ENCODE measurements at places on chromosomes 1 and 21. TPM values are rescaled to one million over a fixed set of nuclear protein-coding genes. Genes with fewer than 3 reads are reported as not detected.

Gene DPT
- 0.93 TPM for total RNA-seq

Gene CAMSAP2
- 24.7 TPM for total RNA-seq

Gene SCYL3
- total RNA-seq: 8.9 TPM

Gene CACHD1
- total RNA-seq: 3.7 TPM

Gene RNU1-2
- 1,390 TPM for total RNA-seq

Gene PPFIA4
- total RNA-seq: 0.50 TPM

Gene LCE1A
- not detected for total RNA-seq

Gene SAMD13
- total RNA-seq: 1.1 TPM

Gene FAM229A
- total RNA-seq: 0.99 TPM

Gene LRRC39
- 0.40 TPM for total RNA-seq

Gene C1orf210
- total RNA-seq: not detected

Gene OR2L2
- total RNA-seq: under 0.01 TPM

Gene RGS13
- total RNA-seq: not detected

Gene CYP4B1
- total RNA-seq: not detected

Gene TEX38
- total RNA-seq: not detected

Gene OR4F29
- 0.25 TPM for total RNA-seq

Gene KIRREL1
- 101 TPM for total RNA-seq

Gene KRTAP11-1
- not detected for total RNA-seq
